ENCODE measurements at places on chromosomes 11 and 22.

- no peak for DNase-seq
These were observed 36.2 kb upstream of the PAK1 start for GRCh38 chr11:77510095-77510494.

- DNase-seq, result no peak
These were observed 1464.8 kb downstream of the BRD1 start for GRCh38 chr22:48362721-48363404.

- no peak for DNase-seq
These were observed 34.9 kb downstream of the PRDM11 start for GRCh38 chr11:45181193-45181888.

DNA sequence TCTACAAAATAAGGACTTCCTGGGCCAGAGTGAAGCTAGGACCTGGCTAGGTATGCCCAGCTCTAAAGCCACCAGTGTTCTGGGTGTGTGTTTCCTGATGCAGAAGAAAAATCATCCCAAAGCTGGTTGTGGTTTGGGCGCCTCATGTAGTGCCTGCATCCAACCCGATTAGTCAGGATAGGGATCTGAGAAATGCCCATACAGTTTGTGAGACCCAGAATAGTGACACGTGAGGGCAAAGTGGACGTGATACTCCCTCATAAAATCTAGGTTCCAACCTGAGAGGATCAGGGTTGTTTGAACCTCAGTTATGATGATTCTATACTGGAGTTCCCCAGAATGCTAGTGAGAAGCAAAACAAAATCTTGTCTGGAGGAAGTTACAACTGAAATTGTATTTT is 238.4 kb downstream of the TBC1D22A start:
- DNase-seq, result no peak

All from AG09309 (cell line).